ENCODE measurements at places on chromosomes 3 and 15. TPM values are rescaled to one million over a fixed set of nuclear protein-coding genes. Genes with fewer than 3 reads are reported as not detected.

DNA sequence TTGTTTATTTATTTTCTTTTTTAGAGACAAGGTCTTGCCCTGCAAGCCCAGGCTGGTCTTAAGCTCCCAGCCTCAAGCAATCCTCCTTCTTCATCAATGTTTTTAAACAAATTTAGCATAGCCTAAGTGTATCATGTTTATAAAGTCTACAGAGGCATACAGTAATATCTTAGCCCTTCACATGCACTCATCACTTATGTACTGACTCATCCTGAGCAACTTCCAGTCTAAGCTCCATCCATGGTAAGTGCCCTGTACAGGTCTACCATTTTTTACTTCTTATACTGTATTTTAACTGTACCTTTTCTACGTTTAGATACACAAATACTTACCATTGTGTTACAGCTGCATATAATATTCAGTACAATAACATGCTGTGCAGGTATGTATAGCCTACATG, 860.0 kb downstream of the FHIT start:
- DNase-seq, result no peak

DNA sequence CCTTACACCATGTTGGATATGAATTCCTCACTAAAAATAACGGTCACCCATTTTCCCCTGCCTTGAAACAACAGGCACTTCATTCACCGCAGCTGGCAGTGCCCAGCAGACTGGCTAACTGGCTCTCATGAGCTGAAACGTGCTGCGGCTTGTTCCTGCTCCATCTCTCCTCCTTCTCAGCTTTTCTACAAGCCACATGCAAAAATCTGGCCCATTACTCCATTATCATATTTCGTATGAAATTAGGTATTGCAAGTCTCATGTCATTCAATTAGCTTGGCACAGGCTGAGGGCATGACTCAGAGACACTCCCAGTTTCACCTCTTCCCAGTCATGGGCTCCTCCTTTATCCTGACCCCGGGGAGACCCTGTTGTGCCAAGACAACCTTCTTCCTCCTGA, 60.0 kb downstream of the MAGEF1 start:
- DNase-seq, result no peak

DNA sequence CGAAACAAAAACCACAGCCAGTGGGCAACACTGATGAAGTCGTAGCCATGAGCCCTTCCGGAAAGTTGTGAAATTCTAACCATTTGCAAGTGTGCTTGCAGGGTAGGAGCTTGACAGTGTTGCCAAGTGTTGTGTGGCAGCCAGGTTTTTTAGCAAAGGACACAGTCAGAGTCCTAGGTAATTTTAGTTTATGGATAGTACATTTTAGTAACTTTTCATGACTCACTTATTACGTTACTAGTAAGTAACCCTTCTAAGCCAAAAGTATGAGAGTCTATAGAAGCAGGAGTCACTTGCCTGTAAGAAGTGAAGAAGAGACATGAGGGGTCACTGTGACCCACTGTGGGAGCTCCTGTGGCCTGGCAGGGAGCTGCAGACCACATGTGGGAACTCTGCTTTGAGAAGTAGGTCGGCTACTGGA, 54.8 kb upstream of the ADPGK start:
- no peak for DNase-seq

DNA sequence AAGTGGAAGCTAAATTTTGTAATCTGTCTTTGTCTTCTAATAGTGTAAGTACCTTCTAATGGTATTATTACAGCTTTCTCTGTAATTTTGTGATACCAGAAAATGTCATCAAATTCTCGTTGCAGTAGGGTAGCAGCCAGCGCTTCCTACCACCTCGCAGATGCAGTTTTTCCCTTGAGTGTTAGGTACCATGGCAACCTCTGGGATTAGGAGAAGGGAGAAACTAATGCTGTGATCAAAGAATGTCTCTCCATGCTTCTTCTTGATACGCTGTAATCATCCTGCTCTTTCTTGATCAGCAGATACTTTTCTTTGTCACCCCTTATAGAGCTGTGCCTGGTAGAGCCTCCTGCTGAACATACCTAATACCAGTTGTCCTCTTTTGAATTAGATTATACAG, 27.7 kb downstream of the SRP14 start:
- no peak for DNase-seq

DNA sequence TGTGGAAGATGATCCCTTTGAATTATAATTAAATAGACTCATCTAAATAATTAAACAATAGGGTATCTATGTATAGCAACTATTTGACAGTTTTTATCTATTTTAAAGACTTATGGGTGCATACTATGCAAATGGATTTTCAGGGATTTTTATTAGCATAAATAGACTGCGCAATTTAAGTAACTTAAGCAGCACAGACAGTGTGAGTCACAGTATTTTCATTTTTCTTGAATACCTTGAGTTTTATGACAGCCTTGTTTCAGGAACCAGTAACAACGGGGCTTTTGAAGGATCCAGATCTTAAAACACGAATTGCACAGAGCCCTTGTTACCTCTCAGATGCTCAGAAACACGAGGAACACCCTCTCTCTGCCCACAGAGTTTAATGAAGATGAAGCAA, 175.5 kb upstream of the CD96 start:
- DNase-seq, result no peak

C3orf85 gene
- not detected for total RNA-seq

MORC1 gene
- total RNA-seq, result not detected

SMCO1 gene
- not detected for total RNA-seq

MYO5C gene
- 44.2 TPM for total RNA-seq
